NCI-H226 (cell line): ENCODE measurements at places on chromosomes 7 and 10.

DNA sequence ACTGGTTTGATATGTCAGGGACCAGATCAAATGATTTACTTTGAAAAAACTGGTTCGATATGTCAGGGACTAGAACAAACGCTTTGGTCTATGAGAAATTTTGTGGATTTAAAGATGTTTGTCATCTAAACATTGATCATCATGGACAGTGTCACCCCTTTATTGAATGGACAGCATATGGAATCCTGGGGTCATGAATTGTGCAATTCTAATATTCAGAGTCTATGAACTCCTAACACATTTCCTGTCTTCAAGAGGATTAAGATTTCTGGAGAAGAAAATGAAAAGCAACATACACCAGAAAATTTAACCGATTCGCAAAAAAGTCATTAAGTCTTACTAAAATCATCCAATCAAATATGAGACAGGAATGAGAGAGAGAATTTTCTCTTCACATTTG, 106.4 kb upstream of the FAM133B start:
- no peak for DNase-seq

DNA sequence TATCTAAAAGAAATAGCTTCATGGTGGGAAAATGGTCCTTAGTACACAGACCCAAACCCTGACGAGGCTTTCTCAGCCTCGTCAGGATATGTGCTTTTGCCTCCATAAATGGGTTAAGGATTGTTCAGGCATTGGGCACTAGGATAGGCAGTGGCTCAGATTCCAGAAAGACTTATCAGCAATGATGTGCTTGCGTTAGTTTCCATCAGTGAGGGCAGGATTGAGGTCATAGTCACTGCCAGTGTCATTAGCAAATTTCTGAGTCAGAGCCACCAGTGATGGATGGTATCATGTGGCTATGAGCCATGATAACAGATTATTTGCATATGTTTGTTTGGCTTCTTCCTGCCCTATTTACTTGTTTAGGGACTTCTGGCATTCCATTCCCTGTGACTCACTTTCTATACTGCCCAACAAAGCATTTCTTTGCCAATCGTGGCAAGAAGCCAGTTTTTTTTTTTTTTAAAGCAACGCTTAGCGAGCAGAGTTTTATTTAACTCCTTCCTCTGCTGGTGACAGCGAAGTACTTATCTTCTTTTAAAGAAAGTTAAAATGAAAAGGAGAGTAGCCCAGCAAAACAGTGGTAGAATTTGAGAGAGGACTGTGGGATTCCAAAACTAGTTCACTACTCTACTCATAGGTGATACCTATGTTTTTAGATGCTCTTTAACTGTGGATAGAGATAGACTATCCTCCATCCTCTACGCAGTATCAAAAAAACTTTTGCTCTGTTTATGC, 44.4 kb downstream of the MYPN start:
- peak; percentile 92 for DNase-seq

DNA sequence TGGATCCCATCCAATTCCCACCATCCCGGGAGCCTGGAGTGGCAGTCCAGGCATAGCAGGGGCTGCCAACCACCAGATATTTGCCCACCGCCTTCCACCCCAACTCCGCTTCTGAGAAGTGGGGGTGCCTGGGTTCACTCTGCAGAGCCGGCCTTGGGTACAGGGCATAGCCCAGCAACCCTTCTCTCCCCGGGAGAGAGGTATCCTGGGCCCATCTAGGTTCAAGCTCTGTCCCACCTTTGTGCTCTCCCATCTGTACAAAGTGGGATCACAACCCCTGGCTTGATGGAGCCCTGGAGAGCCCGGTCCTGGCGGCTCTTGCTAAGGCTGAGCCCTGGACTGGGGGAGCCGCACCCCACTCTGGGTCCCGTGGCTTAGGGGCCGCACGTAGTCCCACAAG, 12.2 kb downstream of the MICALL2 start:
- DNase-seq, result no peak

- DNase-seq, result peak; percentile 65
These were observed 209.9 kb downstream of the BBS9 start for GRCh38 chr7:33339074-33339790.

GRCh38 chr10:79266543-79267312, 80.5 kb upstream of the PPIF start:
- peak; percentile 85 for DNase-seq

GRCh38 chr7:5387711-5388245, 35.9 kb downstream of the TNRC18 start:
- DNase-seq, result no peak

GRCh38 chr7:32178677-32179366, 108.6 kb upstream of the PDE1C start:
- DNase-seq, result no peak
